ELR (cell line): ENCODE measurements at places on chromosomes 11 and 22.
A peak's percentile ranks its signal among the peaks of the same experiment; 100 is the strongest.

GRCh38 chr11:12066056-12066798, 44.2 kb upstream of the MICAL2 start:
- DNase-seq = peak; percentile 98

- no peak for DNase-seq
These were observed 24.2 kb downstream of the FLI1 start for GRCh38 chr11:128718064-128718463.

- no peak for DNase-seq
These were observed 4.3 kb upstream of the UCP3 start for GRCh38 chr11:74013141-74013540.

- no peak for DNase-seq
These were observed 713 bp downstream of the TOP3B start for GRCh38 chr22:21981874-21982273.

DNA sequence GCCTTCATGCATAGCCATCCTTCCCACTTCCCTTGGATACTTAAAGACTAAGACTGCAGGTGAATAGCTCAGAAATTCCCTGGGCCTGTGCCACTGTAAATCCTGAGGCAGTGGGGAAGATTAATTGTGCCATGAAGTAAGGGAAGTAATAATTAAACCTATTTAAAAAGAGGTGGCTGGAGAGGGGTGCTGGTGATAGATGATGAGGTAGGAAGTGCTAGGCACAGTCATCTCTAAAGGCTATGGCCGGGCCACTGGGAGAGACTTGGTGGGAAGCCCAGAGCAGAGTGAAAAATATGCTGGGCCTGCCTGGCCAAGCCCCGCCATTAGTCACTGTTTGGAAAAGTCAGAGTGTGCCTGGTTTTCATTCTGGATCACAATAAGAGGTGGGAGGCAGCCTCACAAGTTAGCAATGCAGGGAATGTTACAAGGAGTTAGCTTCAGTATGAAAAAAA, 197.2 kb upstream of the PITPNB start:
- peak; percentile 85 for DNase-seq

DNA sequence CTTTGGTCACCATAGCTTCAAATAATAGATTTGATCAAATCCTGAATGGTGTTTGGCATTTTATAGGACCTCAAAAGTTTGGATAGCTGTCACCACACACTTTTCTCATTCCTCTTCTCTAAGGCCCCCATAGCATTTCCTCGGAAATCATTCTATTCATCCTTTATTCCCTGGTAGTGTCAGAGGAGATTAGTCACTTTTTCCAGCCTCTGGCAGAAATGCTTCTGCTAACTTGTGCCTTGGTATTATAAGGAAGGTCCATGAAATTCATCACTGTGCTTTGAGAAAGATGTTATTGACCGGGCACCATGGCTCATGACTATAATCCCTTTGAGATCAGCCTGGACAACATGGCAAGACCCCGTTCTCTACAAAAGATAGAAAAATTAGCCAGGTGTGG, 19.7 kb upstream of the NUP160 start:
- peak; percentile 70 for DNase-seq

- no peak for DNase-seq
These were observed 10.4 kb downstream of the AP1B1 start for GRCh38 chr22:29377979-29378378.
